Epithelial cell of proximal tubule (primary cell): ENCODE measurements at places on chromosomes 7 and 10.

- no peak for DNase-seq
Measured at GRCh38 chr10:94240491-94240890, 122.2 kb downstream of the NOC3L start.

GRCh38 chr7:128137181-128137580 lies 103.9 kb upstream of the LEP start:
- no peak for DNase-seq

DNA sequence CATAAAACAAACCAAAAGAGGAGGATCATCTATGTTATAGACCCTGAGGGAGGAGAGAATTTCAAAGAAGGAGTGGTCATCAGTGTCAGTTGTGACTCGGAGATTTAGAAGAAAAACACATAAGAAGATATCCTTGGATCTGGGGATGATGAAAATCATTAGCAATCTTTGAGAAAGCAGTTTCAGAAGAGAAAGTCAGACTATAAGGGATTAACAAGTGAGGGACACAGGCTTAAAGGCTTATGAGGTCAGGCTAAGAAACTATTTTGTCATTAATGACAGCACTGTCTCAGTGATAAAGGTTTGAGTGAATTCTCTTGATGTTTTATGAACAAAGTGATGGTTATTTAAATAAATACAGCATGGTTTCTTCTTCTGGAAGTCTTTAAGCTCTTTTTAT lies 6.1 kb upstream of the GPR85 start:
- no peak for DNase-seq

DNA sequence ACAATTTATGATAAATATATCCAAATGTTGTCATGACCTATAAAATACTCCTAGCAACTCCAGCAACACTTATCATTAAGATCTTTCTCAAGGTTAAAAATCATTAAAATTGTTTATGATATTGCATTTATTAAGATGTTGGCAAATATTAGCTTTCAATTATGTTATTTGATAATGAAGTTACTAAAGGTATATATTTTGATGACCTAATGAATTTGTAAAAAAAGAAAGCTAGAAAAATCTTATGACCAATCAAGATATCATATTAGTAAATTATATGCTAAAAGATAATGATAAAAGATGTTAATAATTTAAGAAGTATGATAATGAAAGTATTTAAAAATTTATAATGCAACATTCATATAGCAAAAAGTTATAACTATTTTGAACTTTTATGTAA lies 66.3 kb upstream of the RAB18 start:
- DNase-seq, result no peak

DNA sequence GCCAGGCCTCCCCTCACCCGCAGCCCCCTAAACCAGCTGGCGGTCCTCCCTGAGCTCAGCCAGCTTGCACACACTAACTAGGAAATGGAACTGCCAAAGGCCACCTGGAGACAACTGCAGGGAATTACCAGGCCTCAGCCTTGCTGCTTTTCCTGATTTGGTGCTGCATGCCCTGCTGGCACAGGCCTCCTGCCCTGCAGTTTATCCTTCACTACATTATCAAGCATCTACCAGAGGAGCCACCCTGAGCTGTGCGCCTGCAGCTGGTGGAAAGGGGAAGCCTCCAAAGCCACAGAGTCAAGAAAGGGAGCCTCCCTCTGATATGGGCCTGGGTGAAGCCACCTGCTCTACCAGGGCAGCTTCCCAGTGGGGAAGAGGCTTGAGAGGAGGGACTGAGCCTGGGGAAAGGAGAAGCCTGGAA lies 139.8 kb downstream of the GRID1 start:
- no peak for DNase-seq

DNA sequence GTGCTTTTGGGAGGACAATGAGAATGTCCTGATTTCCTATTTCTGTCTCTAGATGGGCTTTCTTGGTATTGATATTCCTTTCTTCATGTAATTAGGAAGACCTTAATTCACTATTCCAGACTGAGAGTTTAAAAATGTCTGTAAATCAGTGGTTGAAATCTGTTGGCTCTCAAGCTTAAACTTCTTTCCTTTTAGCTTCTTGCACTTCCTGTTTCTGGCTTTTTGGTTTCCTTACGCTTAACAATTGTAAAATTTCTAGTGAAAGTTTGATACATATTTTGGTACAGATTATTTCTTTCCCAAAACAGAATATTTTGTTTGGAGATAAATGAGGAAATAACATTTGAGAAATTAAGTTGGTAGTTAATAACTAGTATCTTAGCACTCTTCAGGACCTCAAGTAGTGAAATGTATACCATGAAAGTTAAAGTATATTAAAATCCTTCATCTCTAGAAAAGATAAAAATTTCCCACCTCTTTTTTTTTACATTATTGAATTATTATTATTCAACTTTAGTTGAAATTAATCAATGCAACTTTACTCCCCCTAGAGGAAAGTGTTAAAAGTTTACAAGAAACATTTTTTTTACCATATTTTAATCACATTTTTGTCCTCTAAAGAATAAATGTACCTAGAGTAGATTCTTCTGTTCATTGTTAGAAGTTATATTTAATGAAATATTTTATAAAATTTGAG lies 137.2 kb downstream of the PHTF2 start:
- no peak for DNase-seq

GRCh38 chr7:92925876-92926696 lies 89.7 kb upstream of the CDK6 start:
- no peak for DNase-seq

- no peak for DNase-seq
Measured at GRCh38 chr10:124707144-124707467, 37.1 kb downstream of the FAM53B start.

DNA sequence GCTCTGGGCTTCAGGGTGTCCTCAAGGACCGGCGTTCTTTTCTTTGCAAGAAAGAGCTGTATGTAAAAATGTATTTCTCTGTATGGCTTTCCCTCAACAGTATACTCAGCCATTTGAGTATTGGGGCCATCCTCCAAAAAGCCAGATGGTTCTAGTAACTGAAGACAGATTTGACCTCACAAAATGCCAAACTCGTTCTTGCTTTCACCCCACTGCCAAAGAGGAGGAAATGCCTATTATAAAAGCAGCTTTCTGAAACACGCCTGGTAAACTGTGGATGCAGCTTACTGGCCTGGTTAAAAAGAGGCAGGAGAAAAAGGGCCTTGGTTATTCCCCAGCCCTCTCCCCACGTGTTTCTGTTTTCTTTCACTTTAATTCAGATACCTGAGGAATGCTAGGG lies 7.7 kb upstream of the HTR5A start:
- DNase-seq, result no peak

DNA sequence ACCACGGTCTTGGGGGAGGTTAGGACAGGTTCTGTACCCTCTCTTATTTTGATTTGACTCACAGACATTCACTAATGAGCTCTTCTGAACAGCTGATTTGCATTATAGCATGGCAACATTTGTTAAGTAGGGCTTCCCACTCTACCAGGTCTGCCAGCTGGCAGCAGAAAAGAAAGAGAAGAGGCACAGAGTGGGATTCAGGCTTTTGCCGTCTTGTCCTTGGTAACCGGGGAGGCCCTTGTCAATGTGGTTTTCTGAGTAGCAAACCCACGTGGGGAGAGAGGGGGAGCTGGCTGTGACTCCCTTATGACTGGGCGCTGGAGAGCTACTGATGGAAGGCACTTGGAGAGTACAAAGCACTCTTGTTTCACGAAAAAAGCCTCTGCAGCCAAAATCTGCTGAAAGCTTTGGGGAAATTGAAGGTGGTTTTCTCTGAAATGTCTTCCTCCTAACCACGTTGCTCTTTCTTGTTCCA lies 355.3 kb upstream of the GALNT17 start:
- no peak for DNase-seq

DNA sequence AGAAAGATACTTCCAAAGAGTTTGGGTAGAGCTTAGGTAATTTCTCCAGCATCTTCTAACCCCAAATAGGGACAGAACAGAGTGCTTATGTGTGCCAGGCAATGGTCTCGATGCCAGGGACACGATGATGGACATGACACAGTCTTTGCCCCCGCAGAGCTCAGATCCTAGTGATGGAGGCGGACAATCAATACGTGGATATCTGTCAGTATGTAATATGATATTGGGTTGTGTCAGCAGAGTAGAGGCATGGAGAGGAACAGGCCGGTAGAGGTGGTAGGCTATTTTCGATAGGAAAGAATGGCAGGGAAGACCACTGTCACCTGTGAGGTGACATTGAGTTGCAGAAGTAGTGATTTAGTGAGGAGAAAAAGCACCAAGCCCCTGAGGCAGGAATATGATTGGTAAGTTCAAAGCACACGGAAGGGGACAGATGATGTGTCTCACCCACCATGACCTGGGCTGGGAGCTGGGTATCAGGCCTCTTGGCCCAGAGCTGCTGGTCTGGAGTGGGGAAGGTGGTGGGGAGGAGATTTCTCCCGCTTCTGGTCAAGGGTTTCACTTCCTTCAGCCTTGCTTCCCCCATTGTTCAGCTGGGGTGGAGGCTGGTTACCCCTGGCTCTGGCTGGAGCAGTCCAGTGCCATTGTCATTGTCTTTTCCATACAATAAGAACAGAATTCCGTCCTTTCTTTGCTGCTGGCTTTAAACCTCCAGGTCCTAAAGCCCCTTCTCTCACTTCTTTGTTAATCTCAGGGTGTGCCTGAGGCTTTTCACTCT lies 36.0 kb upstream of the SRGN start:
- DNase-seq, result no peak

DNA sequence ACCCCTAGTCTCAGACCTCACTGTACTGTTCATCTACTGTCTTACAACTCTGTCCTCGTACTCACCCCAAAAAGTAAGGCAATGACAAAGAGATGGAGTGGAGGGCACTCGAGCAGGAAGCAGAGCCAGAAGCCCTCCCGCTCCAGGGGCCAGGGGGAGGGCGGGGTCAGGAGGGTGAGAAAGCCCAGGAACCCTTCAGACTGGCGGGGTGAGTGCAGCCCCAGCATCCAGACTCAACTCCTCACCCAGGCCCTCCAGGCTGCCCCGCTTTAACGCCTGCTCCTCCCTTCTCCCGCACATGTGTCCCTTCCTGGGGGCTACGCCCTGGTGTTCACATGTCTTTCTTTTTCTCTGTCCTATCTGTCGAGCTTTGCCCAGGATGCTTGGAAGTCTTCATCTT lies 66.1 kb downstream of the CALML3 start:
- no peak for DNase-seq

DNA sequence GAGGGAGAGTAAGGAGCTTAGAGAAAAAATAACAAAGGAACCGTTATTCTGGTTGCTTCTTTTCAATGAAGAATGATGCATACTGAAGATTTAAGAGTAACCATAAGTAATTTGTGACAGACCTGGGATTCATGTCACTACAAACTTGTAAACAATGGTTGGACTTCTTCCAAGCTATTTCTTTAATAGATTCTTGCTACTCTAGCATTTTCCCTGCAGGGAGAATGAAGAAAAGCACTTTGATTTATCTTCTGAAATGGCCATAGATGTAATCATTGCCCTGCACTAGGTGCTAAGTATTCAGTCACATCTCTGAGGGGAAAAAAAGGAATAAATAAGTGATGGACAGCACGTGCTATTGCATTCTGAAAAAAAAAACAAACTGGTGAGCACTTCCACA lies 606.6 kb upstream of the LRRN3 start:
- DNase-seq, result no peak

GRCh38 chr10:113187063-113187777 lies 237.2 kb downstream of the TCF7L2 start:
- DNase-seq, result no peak

GRCh38 chr7:2282185-2282751 lies 32.0 kb downstream of the SNX8 start:
- no peak for DNase-seq

GRCh38 chr7:150450491-150451001 lies at the start of gene GIMAP8:
TSS of gene GIMAP8 (plus strand) at chr7:150450630. CDS start at chr7:150466699, 16,069 bp downstream.
- DNase-seq, result no peak

DNA sequence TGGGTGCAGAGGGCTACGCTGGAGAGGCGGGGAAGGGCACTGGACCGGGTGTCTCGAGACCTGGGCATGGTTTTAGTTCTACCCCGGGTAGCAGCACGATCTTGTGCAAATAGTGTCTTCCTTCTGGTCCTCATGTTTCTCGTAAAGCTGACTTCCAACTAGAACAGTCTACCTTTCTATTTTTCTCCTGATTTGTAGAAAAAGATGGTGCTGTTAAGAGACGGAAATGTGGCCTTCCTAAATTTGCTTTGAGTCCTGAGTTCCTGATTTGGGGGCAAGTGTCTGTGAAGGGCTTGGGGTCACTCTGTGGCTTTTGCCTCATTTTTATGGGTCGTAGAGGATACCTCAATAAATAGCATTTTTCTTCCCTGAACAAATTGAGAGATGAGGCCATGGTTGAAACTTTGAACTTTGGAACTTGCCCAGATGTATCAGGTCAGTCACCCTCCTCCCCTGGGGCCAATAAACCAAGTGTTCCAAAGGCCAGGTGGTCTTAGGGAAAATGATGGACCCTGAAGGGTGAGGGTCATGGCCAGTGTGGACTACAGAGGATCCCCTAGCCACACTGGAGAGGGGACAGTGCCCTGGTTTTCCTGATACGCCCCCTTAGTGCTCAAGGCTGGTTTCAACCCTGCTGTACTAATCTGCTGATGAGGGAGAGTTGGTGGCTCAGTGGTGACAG lies 45.2 kb downstream of the GRK5 start:
- DNase-seq, result no peak

GRCh38 chr7:105656922-105657521 lies 75.7 kb upstream of the EFCAB10 start:
- no peak for DNase-seq

- DNase-seq, result no peak
Measured at GRCh38 chr7:92612501-92612900, 22.3 kb upstream of the FAM133B start.

DNA sequence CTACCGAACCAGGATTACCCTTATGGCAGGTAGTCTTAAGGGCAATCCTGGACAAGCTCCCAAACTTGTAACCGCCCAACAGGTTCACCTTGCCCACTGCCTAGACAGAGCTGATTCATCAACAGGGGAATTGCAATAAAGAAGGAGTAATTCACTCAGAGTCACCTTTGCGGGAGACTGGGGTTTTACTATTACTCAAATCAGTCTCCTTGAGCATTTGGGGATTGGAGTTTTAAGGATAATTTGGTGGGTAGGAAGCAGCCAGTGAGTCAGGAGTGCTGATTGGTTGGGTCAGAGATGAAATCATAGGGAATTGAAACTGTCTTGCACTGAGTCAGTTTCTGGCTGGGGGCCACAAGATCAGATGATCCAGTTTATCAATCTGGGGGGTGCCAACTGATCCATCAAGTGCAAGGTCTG lies 25.3 kb downstream of the HK1 start:
- no peak for DNase-seq

- no peak for DNase-seq
Measured at GRCh38 chr7:5670183-5670935, 111.1 kb downstream of the RNF216 start.

DNA sequence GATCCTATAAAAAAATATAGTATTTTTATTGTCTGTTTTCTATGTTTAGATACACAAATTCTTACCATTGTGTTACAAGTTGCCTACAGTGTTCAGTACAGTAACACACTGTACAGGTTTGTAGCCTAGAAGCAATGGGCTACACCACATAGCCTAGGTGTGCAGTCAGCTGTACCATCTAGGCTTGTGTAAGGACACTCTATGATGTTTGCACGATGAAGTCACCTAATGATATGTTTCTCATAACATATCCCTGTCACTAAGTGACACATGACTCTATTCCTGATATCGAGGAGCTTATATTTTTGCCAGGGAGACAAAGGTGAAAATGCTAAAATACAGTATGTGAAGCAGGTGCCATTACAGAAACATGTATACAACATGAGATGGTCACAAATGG lies 18.6 kb downstream of the ZNF25 start:
- DNase-seq, result no peak

GRCh38 chr10:18282094-18282493 lies 141.9 kb downstream of the CACNB2 start:
- no peak for DNase-seq

GRCh38 chr7:148633761-148634160 lies 43.2 kb downstream of the C7orf33 start:
- no peak for DNase-seq
